ENCODE measurements at places on chromosomes 3 and 15.
A peak's percentile ranks its signal among the peaks of the same experiment; 100 is the strongest.

- no peak for DNase-seq
Observed at GRCh38 chr15:91751611-91752010, 101.9 kb upstream of the SLCO3A1 start.

DNA sequence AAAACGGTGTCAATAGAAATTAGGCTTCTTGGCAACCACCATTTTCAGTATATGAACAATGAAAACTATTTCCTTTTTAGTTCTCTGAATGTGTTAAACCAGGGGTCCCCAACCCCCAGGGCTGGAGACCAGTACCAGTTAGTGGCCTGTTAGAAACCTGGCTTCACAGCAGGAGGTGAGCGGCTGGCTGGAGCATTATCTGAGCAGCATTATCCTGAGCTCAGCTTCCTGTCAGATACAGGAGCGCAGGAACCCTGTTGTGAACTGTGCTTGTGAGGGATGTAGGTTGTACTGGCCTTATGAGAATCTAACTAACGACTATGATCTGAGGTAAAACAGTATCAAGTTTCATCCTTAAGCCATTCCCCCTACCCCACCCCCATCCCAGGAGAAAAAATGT, 328.7 kb downstream of the ZBBX start:
- no peak for DNase-seq

DNA sequence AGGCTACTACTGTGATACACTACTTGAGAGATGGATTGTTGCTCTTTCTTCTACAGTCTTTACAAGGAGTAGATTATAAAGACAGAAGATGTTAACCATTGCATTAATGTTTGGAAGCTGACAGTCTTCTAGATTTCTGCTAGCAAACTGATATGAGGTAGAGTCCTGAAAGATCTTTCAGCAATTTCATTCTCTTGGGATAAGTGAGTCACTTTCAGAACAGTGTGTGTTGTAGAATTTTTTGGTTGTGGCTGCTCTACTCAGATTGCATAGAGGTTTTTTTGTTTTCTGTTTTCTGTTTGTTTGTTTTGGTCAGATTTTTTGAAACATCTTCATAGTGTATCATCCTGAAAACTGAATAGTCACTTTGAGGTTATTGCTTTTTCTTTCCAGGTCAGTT, 17.1 kb downstream of the TNFSF10 start:
- no peak for DNase-seq

DNA sequence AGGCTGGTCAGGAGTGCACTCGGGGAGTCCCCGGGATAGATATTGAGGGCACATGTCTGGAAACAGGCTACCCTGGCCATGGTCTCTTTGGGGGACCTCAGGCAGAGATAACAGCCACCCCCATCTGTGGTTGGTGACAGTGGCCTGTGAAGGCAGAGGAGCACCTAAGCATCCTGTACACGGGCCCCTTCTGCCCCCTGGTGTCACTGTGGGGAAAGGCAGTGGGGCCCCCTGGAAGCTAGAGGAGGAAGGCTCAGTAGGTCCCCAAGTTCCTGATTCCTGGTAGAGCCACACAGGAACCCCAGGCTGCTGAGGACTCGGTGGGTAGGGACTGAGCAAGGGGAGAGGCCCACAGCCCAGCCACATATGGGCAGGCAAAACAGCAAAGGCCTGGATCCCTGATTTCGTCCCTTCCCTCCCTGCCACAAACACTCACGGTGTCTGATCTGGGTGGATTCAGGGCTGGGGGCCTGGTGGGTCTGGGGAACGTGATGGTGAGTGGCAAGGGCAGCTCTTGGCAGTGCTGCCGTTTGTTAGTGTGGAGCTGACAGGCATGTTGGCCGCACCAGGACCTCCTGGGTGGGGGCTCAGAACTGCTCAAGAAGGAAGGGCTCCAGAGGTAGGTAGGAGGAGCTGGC, 14.1 kb upstream of the CXCR6 start:
- DNase-seq = peak; percentile 79

- no peak for DNase-seq
Observed at GRCh38 chr15:45670091-45670490, 35.3 kb downstream of the SQOR start.

- no peak for DNase-seq
Observed at GRCh38 chr3:171028779-171029232, 2.3 kb upstream of the SLC2A2 start.

GRCh38 chr15:66294157-66294931, 976 bp downstream of the DIS3L start:
- DNase-seq = peak; percentile 42

DNA sequence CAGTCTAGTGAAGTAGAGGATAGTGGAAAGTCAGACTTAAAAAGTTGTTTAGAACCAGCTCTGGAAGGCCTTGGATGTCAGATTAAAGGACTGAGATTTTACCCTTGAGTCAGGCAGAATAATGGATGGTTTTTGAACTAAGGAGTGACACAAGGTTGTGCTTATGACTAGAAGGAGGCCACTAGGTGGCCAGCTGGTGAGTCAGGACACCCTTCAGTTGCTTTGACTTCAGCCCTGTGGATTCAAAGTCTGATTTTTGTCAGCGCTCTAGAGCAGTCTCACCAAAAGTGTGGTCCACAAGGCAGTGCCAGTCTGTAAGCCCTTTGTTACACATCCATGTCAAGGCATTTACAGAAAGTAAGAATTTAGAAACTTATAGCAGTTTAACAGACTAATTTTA, 3.8 kb upstream of the GABPB1 start:
- DNase-seq = peak; percentile 32

GRCh38 chr3:72234391-72234790, 449.4 kb upstream of the PROK2 start:
- no peak for DNase-seq

GRCh38 chr15:92123962-92124656, 269.6 kb upstream of the ST8SIA2 start:
- no peak for DNase-seq

DNA sequence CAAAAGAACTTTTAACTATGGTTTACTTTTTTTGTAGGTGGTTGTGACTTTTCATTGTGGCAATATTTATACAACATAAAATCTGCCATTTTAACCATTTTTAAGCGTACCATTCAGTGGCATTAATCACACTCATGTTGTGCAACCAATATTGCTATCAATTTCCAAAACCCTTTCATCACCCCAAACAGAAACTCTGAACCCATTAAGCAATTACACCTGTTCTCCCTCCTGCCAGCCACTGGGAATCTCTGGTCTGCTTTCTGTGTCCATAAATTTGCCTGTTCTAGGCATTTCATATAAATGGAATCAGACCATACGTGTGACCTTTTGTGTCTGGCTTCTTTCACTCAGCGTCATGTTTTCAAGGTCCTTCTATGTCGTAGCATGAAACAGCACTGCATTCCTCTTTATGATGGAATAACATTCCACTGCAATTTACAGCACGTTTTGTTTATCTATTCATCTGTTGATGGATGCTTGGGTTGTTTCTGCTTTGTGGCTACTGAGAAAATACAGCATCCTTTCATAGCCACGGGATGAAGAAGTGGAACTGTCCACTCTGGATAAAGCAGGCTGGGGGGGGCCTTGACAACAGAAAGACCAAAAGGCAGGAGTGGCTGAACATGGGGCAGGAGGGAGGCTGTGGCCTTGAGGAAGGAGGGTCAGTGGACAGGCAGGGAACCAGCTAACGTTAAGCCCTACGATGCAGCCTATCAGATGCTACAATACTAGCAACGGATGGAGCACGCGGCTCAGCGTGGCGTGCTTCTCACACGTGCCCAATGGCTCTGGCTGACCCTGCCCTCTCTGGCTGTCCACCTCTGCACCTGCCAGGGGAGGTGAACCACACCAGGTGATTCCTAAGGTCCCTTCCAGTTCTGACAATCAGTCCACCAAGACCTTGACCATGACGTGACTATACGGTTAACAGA, 110.9 kb downstream of the SEC22A start:
- DNase-seq = no peak

DNA sequence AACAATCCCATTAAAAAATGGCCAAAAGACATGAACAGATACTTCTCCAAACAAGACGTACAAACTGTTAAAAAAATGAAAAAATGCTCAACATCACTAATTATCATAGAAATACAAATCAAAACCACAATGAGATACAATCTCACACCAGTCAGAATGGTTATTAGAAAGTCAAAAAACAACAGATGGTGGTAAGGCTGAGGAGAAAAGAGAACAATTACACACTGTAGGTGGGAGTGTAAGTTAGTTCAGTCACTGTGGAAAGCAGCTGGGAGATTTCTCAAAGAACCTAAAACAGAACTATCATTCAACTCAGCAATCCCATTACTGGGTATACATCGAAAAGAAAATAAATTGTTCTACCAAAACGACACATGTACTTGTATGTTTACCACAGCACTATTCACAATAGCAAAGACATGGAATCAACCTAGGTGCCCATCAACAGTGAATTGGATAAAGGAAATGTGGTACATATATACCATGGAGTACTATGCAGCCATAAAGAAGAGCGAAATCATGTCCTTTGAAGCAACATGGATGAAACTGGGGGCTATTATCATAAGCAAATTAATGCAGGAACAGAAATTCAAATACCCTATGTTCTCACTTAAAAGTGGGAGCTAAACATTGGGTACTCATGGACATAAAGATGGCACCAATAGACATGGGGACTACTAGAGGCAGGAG, 51.5 kb downstream of the MYO1E start:
- no peak for DNase-seq

- no peak for DNase-seq
Observed at GRCh38 chr3:57959423-57960173, 48.6 kb upstream of the FLNB start.

- DNase-seq = no peak
Observed at GRCh38 chr15:60370105-60370868, 27.5 kb downstream of the ANXA2 start.

DNA sequence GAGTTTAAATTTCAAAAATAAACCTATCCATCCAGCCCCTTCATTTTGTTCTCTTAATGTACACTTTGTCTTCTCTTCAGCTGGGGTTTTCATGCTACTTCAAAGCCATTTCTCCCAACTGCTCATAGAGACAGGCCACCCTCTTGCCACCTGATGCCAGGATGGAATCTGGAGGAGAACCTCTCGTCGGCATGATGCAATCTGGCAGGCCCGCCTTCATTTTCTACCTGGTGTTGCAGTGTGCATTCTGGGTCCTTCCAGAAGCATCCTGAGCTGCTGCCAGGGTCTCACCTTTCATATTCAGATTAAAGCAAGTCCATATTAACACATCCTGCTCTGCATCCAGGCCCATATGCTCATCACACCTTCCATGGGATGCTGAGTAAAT, 60.8 kb downstream of the CTNNB1 start:
- no peak for DNase-seq

DNA sequence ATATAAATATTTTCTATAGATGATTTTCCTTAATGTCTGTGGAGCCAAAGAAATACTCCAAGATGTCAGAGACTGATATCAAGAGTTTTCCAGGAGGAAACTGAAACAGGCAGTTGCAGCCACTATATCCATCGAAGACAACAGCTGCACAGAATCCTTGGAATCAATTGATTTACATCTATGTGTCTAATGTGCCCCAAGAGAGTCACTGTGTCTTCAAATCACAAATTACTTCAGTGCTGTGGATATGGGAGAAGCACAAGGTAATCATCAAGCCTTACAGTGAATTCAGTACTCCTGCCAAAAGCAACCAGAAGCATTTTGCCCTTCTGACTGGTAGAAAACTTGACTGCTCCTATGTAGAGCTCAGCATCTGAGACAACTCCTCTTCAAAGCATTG, 51.1 kb downstream of the CPNE4 start:
- DNase-seq = no peak

- DNase-seq = no peak
Observed at GRCh38 chr3:141012571-141012970, 38.6 kb upstream of the SPSB4 start.

DNA sequence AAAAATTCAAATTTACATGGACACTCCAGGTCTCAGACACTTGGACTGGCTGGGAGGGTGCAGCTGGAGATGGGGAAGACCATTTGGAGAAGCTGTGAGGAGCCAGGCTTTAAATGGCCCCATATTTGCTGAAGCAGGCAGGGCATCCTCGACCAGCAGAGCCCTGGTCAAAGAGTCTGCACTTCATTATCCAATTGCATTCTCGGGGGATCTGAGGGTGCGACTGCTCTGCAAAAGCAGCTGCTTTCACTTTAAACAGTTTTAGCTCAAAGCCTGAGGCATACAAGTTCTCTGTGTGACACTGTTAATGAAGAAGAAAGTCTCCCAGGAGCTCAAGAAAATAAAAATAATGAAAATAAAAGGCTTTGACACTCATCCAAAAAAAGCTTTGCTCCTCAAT, 98.0 kb upstream of the SLC25A36 start:
- DNase-seq = no peak

DNA sequence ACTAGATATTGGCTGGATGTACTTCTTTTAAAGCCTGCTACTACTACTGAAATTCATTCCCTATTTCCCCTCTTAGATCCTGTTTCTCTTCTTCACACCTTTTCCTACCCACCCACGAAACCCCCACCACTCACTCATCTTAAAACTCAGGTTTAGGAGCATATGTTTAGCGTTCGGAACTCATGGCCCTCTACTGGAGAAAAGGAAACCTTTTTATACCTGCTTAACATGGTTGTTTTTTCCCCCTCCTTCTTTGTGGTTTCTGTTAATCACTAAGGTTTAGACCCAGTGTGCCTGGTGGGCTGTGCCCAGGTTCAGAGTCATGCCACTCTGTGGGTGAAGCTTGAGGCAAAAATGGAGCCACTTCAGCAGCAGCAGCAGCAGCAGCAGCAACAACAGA, 2.6 kb downstream of the ARID3B start:
- DNase-seq = no peak

DNA sequence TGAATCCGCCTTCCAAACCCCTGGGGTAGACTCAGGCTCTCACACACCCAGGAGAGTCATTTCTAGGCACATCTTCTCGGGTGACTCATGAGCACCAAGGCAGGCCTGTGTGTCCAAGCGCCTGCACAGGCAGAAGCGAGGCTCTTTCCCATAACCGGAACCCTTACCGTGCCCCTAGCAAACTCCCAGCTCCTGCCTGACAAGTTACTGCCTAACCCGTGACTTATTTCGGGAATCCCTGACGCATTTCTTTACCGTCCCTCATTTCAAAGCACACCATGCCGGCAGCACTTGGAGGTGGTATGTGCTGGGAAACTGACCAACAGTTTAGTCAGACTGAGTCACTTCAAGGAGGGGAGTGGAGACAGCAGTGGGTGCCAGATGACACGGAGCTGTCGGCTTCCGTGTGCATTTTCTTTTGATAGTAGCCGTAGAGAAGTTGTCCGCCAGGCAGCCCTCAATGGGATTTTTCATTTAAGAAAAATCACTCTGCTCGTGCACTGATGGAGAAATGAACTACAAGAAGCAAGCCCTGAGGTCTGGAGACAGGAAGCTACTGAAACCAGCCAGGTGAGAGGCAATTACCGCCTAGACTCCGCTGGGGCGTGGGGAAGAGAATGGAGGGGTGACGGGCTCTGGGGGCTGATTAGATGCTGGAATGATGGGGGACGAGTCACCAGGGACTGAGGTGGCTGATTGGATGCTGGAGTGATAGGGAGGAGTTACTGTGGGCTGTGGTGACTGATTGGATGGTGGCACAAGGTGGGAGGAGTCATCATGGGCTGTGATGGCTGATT, 17.3 kb upstream of the HRH1 start:
- peak; percentile 90 for DNase-seq

GRCh38 chr3:111509308-111509707, 32.7 kb upstream of the CD96 start:
- DNase-seq = no peak

- DNase-seq = no peak
Observed at GRCh38 chr15:66934868-66935520, 130.4 kb upstream of the SMAD3 start.

- DNase-seq = no peak
Observed at GRCh38 chr15:31058236-31058962, 43.1 kb downstream of the TRPM1 start.

GRCh38 chr3:157695586-157695985, 192.4 kb upstream of the VEPH1 start:
- no peak for DNase-seq

GRCh38 chr15:58777107-58777506, 6.0 kb downstream of the MINDY2 start:
- no peak for DNase-seq

All from 8988T (cell line).